NCI-H524 treated with DMSO at 0.1 percent for 48 hours (cell line): ENCODE measurements at places on chromosomes 7 and 10.

GRCh38 chr7:144641389-144642044, 194.3 kb downstream of the TPK1 start:
- no peak for DNase-seq

DNA sequence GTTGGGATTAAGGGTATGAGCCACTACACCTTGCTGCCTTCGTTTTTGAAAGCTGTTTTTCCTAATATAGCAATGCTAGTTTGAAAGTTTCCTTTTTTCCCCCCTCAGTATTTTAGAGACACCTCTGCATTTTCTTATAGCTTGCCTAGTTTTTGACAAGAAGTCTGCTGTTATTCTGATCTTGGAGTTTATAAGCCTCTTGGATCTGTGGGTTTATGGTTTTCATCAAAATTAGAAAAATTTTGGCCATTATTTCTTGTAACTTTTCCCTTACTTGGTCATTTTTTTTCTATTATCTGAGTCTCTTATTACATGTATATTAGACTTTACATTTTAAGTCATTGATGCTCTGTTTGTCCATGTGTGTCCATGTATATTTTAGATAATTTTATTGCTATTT, 57.2 kb downstream of the SHOC2 start:
- DNase-seq, result no peak

DNA sequence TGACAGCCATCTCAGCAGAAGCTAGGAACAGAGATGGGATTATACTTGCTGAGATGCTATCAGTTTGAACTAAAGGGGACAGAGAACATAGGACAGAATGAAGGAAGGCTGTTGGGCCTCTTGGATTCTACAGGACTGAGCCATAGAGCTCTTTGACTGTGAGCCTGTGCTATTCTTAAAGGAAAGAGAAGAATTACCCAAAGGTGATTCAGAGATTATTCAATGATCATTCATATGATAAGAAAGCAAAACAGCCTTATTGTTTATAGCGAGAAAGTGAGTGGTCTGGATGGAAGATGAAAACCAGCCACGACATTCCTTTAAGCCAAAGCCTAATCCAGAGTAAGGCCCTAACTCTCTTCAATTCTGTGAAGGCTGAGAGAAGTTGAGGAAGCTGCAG, 69.7 kb upstream of the NEUROD6 start:
- DNase-seq, result no peak

- no peak for DNase-seq
Observed at GRCh38 chr7:23003505-23004246, 10.3 kb downstream of the HYCC1 start.

- no peak for DNase-seq
Observed at GRCh38 chr10:31124852-31125251, 93.2 kb upstream of the ZNF438 start.

DNA sequence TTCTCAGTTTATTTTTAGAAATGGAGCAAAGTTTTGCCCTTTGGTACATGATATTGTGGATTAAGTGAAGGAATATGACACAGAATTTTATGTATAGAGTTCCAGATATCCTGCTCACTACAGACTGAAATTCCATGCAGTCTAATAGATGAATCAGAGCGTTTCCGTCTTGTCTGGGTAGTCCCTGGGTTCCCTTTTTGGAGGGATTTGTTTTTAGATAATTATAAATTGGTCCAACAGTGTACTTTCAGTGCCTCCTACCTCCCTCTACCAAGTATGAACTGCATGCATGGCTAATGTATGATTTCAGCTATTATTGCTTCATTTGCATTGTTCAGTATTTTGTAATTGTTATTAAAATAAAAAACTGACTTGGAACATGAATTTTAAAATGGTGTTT, 74.4 kb downstream of the SEPTIN7 start:
- no peak for DNase-seq

DNA sequence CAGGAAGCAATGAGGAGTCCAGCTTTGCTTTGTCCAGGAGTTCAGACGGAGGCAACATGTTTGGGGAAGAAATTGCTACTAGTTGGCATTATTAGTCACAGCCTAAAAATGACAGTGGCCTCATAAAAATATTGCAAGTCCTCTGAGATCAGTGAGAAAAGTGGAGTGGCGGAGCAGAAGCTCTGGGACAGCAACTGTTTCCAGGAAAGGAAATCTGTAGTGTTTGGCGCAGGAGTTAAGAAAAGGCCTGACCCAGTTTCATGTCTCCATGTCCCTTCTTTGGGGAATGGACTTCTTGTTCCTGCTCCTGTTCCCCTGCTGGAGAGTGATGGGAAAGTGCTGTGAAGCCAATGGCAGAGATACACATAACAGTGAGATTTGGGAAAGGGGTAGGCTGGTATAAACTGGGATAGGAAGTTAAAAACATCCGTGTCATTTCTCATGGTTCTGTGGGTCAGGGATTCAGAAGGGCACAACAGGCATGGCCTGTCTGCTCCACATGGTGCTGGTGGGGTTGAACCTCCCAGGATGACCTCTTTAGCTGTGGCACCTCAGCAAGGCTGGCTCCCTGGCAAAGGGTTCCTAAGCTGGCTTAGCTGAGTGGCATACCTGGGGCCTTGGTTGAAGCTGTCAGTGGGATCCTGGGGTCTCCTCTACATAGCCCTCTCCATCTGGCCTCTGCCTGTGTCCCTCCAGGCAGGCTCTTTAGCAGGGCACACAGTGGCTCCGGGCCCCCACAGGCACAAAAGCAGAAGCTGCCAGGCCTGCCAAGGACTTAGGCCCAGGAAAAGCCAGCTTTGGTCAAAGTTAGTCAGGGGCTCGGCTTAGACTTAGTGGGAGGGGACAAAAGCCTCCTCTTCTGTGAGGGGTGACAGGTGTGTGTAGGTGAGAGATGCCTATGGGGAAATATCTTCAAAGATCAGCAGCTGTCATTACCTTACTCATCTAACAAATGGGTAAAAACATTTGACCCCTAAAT, 77.7 kb downstream of the WDFY4 start:
- DNase-seq, result no peak

DNA sequence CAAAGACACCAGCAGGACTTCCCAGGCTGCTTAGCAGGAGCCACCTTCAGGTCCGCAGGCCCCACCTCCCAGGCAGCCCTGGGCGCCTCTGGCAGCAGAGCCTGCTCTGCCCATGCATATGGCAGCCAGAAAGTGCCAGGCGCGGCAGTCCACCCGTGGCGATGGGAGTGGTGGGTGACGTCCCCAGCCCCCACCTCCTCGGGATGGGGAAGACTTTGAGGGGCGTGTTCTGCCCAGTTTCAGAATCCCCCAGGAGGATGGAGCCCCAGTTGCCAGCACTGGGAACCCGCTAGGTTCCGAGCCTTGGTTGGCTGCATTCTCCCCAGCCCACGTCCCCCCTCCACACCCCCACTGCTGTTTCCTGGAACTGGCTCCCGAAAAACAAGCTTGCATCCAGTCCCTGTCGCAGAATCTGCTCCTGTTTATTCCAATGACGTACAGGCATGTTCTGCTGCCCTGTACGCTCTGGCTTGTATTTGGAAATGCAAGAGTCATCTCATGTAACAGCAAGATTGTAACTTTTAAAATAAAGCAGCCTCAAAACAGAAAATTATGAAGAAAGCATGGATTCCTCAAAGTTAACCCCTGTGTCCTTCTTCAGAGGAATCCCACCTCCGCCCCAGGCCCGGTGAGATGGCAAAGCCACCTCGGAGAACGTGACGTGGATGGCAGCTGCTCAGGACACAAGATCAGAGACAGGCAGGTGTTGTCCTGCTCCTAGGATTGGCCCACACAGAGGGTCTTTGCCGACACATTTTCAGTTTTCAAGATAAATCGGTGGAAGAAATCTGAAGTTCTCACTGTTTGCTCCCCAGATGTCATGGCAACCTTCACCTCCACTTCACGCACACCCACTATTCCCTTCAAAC, 87.8 kb upstream of the PPP2R2D start:
- DNase-seq, result no peak

GRCh38 chr10:47320812-47321211, 1.4 kb upstream of the GDF2 start:
- DNase-seq, result no peak

- DNase-seq, result no peak
Observed at GRCh38 chr10:103582331-103583123, 89.0 kb downstream of the NEURL1 start.

DNA sequence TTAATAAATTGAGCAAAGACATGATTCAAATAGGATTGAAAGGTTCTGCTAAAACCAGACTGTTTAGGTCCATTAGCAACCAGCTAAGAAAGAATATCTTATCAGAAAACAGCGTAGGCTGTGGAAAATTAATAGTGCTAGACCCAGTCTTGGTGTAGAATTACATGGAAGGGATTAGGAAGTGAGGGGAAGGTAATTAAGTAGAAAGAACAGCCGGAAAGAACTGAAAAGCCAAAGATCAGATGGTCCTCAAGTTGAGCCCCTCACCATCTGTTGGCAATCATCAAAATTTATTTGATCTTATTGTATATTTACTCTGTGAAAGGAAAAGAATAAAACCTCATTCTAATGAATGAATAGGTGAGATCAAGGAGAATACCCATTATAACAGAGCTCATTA, 50.1 kb downstream of the COL1A2 start:
- peak; percentile 91 for DNase-seq

DNA sequence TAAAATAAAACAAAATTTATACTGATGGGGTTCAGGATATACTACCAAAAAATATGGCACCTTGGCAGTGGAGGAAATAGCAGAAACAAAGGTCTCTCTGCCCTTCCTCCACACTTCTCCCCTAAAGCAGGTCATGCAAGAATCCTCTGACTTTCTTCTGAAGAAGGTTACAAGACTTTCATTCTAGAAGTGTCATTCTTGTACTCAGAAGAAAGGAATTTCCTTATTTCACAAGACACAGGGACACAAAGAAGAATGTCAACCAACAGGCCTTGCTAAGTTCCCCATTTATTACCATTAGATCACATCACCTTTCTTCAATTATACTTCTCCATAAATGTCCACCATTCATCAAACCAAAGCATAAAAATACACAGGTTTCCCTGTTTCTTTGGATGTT, 470.2 kb downstream of the PAXIP1 start:
- no peak for DNase-seq

- DNase-seq, result no peak
Observed at GRCh38 chr7:131897016-131897789, 340.8 kb upstream of the PODXL start.

DNA sequence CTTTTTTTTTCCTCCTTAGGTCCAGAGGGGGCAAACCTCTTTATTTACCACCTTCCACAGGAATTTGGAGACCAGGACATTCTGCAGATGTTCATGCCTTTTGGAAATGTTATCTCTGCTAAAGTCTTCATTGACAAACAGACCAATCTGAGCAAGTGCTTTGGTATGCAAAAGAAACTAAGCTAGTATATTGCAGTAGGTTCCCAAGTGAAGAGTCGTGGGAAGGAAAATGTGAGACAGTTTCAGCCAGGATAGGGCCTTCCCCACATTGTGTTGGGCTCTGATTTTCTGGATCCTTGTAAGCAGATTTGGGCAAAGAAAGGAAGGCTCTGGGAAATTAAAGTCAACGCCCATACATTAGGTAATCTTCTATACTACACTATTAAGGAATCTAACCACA, 285.6 kb downstream of the USP6NL start:
- no peak for DNase-seq

DNA sequence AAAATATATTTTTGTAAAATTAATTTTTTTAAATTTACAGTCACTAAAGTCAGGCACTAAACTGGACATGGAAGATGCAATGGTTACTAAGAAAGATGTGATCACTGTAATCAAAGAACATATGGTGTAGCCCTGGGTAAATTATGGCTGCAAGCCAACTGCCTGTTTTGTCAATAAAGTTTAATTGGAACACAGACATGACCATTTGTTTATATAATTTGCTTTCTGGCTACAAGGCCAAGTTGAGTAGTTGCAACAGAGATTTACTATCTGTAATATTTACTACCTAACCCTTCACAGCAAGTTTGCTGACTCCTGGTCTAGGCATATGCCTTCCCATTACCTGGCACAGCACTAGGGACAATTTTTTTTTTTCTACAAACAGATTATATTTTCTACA, 448.9 kb downstream of the ADRA2A start:
- no peak for DNase-seq

DNA sequence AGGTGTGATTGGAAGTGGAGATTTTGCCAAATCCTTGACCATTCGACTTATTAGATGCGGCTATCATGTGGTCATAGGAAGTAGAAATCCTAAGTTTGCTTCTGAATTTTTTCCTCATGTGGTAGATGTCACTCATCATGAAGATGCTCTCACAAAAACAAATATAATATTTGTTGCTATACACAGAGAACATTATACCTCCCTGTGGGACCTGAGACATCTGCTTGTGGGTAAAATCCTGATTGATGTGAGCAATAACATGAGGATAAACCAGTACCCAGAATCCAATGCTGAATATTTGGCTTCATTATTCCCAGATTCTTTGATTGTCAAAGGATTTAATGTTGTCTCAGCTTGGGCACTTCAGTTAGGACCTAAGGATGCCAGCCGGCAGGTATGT, 13.6 kb downstream of the STEAP2 start:
- no peak for DNase-seq

- no peak for DNase-seq
Observed at GRCh38 chr10:125132344-125132743, 28.0 kb downstream of the CTBP2 start.

DNA sequence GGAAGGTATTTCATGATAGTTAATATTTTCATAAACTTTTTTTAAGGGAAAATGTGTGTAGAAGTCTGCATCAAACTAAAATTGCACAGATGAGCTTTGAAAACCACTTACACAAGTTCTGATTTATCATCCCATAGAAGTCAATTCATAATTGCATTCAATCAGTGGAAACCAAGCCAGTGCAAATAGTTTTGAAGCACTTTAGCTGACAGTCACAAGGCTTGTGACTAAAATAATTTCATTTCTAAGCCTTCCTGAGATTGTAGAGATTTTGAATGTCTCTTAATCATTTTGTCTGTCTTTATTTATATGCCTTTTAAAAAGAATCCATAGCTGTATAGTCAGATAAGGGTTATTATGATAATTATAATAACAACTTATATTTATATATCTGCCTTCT, 41.4 kb downstream of the EXOC4 start:
- DNase-seq, result no peak

- DNase-seq, result no peak
Observed at GRCh38 chr7:49324040-49324439, 399.7 kb downstream of the CDC14C start.

- no peak for DNase-seq
Observed at GRCh38 chr10:31146491-31147209, 115.0 kb upstream of the ZNF438 start.

- DNase-seq, result no peak
Observed at GRCh38 chr10:71081912-71082311, 130.5 kb upstream of the UNC5B start.

DNA sequence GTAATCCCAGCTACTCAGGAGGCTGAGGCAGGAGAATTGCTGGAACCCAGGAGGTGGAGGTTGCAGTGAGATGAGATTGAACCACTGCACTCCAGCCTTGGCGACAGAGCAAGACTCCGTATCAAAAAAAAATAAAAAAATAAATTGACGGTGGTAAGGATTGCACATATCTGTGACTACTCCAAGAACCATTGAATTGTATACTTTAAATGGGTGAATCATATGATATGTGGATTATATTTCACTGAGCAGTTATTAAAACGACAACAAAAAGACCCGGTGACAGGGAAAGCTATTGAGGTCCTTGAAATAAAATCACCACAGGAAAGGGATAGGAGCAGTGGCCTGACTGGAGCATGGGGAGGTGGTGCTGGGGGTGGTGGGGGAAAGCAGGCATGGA, 31.2 kb upstream of the COMTD1 start:
- no peak for DNase-seq
